ENCODE measurements at places on chromosomes 1 and 21. TPM values are rescaled to one million over a fixed set of nuclear protein-coding genes. Genes with fewer than 3 reads are reported as not detected.

The NUDT4B gene
- total RNA-seq = 46.7 TPM

The ABCG1 gene
- 66.0 TPM for total RNA-seq

The KDF1 gene
- total RNA-seq = not detected

The ILDR2 gene
- not detected for total RNA-seq

The OR2G6 gene
- total RNA-seq = not detected

The AMY1A gene
- total RNA-seq = not detected

The LENEP gene
- total RNA-seq = not detected

The TEDDM1 gene
- total RNA-seq = not detected

The CELA2B gene
- total RNA-seq = not detected

The SPATA1 gene
- total RNA-seq = not detected

The ERICH3 gene
- total RNA-seq = not detected

The PM20D1 gene
- total RNA-seq = not detected

The YIPF1 gene
- 27.8 TPM for total RNA-seq
